ENCODE measurements at places on chromosomes 16 and 17.
A peak's percentile ranks its signal among the peaks of the same experiment; 100 is the strongest.

DNA sequence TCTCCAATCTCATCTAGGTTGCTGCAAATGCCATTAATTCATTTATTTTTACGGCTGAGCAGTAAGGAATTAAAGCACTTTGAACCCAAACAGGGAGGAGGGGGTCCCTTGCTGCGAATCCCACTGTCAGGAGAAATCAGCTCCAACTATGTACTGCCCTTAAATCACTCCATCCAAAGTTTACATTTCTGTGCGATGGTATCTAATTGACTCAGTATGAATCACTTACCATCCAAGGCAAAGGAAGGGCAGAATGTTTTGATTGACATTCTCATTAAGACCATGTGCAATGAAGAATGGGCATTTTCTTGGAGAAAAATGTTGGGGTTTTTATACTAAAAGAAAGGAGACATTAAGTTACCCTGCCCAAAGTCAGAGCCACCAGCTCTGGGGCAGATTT, 47.7 kb upstream of the XYLT1 start:
- DNase-seq, result no peak

- no peak for DNase-seq
Observed at GRCh38 chr17:43988301-43988700, 16.1 kb upstream of the NAGS start.

DNA sequence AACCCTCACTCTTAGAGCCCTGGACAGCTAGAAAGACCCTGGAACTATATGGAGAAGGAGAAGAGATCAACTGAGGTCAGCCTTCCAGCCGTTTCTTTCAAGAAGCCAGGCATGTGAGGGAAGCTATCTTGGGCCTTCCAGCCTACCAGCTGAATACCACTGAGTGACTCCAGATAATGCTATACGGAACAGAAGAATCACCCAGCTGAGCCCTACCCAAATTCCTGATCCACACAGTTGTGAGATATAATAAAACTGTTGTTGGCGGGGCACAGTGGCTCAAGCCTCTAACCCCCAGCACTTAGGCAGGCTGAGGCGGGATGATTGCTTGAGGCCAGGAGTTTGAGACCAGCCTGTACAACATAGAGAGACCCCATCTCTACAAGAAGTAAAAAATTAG, 26.2 kb upstream of the MYH10 start:
- no peak for DNase-seq

DNA sequence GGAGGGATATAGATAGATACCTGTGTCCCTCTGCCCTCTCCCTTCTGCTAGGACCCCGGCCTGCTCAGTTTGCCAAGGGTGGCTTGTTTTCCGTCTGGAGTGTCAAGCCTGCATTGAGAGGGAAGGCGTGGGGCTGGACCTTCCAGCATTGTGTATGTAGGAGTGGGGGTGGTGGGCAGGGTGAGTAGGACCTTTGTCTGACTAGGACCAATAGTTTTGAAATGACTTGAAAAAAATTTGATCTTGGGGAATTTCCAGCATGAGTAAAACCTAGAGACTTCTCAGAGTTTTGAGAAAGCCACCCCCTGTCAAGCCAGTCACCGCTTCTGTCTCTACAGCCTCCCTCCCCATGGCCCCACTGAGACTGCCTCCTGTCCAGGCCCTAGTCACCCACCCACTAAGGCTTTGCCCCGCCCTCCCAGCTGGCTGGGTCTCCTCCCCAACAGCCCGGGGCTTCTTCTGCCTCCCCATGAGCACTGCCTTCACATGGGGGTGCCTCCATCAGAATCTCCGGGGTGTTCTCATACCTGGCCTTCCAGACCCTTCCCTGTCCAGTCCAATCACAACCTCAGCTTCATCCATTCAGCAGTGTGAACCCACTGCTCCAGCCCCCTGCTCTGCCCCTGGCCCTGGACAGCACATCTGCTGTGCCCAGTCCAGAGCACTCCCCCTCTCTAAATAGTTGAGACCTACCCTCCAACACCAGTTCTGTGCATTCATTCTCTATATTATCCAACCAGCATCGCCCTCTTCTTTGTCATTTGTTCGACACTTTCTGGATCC, 207.0 kb downstream of the MSI2 start:
- no peak for DNase-seq

GRCh38 chr17:7929158-7930023, at the start of gene KCNAB3:
Gene KCNAB3, minus strand, starts transcription at chr17:7929856. Its CDS starts 421 bp downstream, at chr17:7929435.
- peak; percentile 66 for DNase-seq

GRCh38 chr16:83083361-83083760, 456.6 kb downstream of the CDH13 start:
- no peak for DNase-seq

DNA sequence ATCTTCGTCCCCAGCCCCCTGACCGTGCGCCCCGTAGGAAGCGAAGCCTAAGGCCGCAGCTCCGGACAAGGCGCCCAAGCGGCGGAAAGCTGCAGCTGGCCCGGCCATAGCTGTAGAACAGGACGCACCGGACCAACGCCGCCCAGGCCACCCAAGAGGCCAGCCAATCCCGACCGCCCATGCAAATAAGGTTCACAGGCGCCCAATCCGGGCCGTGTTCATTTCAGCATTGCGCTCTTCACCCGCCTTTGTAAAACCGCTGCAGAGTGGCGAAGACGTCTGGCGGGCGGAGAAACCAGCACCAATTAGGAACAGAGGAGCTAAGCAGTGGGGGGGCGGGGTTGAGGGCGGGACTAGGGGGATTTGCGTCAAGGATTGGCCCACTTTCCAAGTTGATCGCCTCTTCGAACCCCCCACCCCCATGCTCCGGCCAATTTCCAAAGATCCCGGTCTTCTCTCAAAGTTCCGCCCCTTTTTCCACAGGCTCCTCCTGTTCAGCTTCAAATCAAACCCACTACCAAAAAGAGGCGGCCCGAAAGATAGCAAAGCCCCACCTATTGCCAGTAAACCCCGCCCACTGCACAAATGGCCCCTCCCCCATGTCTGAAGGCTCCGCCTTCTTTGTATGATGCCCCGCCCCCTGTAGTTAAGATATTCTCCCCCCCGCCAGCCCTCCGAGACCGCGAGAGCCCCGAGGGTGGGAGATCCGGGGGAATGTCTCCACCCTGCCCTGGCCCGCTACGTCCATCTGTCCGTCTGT, at the start of gene TMEM256:
TSS of gene TMEM256 (minus strand) at position 121 of the 760 bp plus-strand sequence. CDS start at position 108, 13 bp downstream.
- peak; percentile 99 for DNase-seq

GRCh38 chr17:9414471-9414870, 161.1 kb downstream of the STX8 start:
- no peak for DNase-seq

DNA sequence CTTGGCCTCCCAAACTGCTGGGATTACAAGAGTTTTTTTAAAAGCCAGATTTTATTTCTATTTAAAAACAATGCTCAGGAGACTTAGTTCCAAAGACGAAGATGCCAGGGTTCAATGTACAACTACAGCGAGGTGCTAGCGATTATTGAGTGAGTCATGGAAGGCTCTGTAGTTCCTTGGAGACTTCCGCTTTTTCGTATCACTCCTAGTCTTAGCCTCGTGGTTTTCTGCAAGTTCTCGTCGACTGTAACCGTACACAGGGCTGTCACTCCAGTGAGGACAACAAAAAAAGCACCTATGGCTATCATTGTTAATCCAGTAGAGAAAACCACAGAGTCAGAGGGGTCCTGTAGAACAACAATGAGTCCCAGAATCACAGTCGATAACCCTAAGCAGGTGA, 22.7 kb upstream of the ZC3H7A start:
- DNase-seq, result peak; percentile 94

GRCh38 chr16:66508248-66508913, 41.5 kb downstream of the TK2 start:
- no peak for DNase-seq

DNA sequence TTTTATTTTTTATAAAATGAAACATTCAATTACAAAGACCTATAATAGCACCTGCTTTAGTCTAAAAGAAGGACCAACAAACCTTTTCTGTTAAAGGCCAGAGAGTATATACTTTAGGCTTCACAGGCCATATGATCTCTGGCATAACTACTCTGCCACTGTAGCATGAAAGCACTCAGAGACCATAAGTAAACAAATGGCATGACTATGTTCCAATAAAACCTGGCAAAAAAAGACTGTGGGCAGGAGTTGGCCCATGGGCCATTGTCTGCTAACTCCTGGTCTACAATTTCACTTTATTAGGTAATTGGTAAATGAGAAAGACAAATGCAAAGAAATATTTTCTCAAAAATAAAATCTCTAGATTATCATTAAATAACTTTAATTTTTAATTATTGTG, 14.9 kb downstream of the CEP112 start:
- no peak for DNase-seq
